ENCODE measurements at places on chromosomes 2 and 18.
A peak's percentile ranks its signal among the peaks of the same experiment; 100 is the strongest.

- DNase-seq: no peak
Measured at GRCh38 chr2:133838642-133839365, 270.5 kb upstream of the NCKAP5 start.

GRCh38 chr18:9001209-9001608 is 101.3 kb upstream of the NDUFV2 start:
- no peak for DNase-seq

DNA sequence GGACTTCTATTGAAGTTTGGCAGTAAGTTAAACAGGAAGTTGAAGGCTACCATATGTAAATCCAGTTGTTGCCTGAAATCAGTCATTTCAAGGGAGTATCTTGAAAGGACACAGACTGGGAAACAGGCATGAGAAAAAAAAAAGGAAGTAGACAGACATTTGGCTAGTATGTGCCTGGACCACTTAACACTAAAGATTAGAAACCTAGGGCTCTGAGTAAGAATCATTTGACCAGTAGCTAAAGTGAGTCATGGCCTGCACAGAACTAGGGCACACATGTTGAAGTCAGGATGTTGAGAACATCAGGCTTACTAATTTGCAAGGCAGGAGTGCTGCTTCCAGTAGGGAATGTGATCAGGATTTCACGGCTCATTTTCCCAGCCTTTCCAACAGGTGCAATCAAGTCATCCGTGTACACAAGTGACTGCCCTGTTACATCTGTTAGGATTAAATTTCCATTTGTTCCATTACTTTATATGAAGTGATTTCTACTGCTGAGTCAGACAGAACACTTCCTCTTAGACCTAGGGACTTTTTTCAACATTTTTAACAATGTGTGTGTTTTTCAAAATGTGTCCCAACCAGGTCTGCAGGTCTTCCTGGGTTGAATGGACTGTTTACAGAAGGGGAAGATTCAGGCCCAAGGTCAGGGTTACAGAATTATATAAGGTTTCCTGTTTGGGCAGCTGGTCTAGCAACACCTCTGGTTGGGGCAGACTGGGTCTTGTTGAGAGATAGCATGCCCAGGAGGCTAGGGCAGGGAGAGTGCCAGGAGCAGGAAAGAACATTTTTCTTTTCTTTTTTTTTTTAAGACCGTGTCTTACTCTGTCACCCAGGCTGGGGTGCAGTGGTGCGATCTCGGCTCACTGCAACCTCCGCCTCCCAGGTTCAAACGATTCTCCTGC is 145.6 kb downstream of the TGIF1 start:
- peak; percentile 99 for DNase-seq

DNA sequence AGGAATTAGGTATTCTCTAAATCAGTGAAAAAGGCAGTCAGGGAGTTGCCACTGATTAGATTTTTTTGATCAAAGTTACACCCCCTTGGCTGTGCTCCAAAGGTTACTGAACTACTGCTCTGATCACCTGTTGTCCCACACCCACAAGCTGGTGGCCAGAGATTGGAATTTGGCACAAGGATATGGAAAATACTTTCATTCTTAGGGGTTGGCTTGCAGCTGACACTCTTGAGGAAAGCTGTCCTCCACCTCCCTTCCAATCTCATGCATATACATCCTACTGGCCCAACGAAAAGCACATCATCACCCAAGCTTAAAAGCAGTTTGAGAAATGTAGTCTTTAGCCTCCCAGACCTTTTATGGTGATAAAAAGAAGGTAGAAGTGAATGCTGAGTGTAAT is 329.5 kb upstream of the CHAC2 start:
- no peak for DNase-seq

- DNase-seq: peak; percentile 91
Measured at GRCh38 chr2:99850084-99850710, 292.2 kb downstream of the AFF3 start.

DNA sequence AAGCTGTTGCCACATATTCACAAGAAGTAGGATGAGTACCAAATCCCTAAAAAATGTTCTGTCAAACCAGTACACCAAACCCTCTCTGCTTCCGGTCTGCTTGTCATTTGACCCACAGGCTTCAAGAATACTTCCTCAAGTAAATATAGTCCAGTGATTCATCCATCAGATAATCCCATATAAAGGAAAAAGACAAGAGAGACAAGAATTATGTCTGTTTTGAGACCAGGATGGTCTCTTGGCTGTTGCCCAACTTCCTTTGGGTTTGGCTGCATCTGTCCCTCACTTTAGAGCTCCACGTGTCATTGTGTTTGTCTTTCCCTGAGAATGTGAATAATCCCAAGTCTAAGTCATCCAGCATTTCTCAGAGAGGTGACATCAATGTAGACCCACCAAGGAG is 91.5 kb upstream of the NRP2 start:
- DNase-seq: peak; percentile 37

- peak; percentile 29 for DNase-seq
Measured at GRCh38 chr2:157627594-157628476, 829 bp downstream of the ACVR1C start.

DNA sequence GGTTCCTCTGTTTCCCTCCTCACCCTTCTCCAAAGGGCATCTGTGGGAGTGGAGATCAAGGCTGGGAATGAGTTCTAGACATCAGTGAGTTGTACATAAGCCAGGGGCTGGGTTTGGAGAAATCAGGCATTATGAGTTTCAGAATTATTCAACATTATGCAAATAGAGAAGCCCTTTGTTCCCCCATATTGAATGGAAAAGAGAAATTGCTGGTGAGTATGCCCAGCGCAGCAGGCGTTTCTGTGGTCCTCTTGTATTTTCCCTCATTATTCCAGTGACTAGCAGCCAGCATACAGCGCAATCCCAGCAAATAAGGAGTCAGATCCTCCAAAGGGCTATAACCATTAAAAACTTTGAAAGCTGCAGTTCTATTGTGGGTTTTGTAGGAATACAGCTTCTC is 94.4 kb downstream of the VWA3B start:
- DNase-seq: no peak

DNA sequence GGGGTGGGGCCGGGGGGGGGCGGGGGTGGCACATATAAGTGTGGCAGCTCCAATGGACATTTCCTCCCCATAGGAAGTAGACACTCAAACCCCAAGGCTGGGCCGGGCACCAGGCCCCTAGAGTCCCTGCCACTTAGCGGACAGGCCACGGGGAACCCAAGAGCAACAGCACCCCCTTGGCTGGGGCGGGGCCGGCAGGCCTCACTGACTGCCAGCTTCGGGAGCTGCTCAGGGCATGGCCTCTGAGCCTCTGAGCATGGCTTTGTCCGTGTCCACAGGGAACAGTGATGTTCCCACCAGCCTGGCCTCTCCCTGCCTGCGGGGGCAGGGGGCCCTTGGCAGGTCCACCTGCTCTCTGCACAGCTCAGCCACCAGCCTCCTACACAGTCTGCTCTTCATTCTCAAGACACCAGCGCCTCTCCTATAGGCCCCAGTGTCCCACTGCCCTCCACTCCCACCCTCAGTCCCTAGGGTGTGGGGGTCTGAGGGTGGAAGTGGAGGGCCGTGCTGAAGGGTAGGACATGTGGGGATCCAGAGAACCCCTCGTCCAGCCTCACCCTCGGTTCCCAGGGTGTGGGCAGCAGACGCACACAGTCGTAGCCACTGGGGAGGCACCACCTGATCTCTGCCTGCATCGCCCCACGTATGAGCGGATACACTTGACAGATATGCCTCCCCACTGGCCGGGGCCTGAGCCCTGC is 106.7 kb downstream of the FAM210A start:
- DNase-seq: no peak

- no peak for DNase-seq
Measured at GRCh38 chr18:46061387-46061786, 10.7 kb downstream of the PSTPIP2 start.

- no peak for DNase-seq
Measured at GRCh38 chr2:159592441-159592840, 23.9 kb downstream of the BAZ2B start.

GRCh38 chr2:63035660-63036059 is 15.0 kb upstream of the OTX1 start:
- no peak for DNase-seq

DNA sequence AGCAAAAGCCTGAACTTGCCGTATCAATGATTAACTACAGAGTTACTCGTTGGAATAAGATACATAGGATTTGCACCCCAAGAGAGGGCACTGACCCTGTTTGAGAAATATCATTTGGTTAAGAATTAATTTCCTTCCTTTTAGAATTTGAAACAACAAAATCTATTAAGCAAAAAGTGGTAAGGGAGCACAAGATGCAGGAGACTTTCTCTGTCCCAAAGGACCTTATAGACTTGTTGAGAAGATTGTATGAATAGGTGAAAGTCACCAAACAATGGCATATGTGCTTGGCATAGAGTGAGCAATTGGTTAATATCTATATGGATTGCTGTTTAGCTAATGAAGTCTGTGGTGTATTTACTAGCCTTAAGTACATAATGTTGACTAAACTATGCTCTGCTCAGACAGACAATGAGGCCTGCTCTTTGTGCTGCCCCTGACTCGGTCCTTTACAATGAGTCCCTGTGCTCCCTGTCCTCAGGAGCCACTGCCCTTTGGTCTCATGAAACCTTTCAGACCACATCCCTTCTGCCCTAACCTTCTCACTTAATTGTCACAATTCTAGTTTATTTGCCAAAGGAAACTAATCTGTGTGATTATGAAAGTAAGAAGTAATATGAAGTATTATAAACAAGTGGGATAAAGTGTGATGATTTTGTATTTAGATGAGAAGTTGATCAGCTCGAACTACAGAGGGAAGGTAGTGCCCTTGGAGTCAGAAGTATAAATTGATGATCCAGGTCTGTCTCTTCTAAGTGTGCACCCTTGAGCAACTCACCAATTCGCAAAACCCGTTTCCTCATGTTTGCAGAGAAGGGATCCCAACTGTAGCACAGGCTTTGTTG is 21.2 kb upstream of the HNMT start:
- no peak for DNase-seq

- peak; percentile 79 for DNase-seq
Measured at GRCh38 chr2:40405465-40405864, 46.4 kb downstream of the SLC8A1 start.

- DNase-seq: no peak
Measured at GRCh38 chr2:16332681-16333557, 332.7 kb downstream of the CYRIA start.

GRCh38 chr2:171365778-171366177 is 68.0 kb downstream of the METTL8 start:
- no peak for DNase-seq

- DNase-seq: peak; percentile 95
Measured at GRCh38 chr2:234249873-234250272, 199.4 kb downstream of the SPP2 start.

DNA sequence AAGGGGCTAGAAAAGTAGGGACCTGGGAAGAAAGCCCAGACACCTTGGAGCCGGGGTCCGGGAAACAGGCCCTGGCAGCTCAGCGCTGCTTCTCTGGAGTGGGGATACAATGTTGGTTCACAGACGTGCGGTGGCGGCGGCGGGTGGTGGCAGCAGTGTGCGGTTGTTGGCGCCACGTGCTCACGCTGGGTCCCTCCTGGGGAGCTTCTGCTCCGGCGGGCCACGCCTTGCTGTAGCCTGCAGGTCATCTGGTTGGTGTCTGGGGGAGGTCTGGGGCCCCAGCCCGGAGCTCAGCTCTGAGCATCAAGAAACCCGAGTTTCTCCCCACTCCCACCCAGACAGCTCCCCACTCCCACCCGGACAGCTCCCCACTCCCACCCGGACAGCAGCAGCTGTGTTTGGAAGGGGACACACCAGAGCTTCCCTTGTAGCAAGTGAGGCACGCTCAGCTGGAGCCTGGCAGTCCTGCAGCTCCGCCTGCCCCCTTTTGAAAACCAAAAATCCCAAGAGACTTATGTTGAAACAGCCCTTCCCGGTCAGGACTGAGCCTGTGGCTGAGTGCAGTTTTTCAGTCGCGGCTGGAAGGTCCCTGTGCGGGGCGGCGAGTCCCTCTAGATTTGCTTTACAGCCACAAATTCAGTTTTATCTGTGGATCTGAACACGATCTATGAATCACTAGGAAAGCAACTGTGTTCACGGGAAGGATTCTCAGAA is 46.9 kb downstream of the NFATC1 start:
- DNase-seq: no peak

DNA sequence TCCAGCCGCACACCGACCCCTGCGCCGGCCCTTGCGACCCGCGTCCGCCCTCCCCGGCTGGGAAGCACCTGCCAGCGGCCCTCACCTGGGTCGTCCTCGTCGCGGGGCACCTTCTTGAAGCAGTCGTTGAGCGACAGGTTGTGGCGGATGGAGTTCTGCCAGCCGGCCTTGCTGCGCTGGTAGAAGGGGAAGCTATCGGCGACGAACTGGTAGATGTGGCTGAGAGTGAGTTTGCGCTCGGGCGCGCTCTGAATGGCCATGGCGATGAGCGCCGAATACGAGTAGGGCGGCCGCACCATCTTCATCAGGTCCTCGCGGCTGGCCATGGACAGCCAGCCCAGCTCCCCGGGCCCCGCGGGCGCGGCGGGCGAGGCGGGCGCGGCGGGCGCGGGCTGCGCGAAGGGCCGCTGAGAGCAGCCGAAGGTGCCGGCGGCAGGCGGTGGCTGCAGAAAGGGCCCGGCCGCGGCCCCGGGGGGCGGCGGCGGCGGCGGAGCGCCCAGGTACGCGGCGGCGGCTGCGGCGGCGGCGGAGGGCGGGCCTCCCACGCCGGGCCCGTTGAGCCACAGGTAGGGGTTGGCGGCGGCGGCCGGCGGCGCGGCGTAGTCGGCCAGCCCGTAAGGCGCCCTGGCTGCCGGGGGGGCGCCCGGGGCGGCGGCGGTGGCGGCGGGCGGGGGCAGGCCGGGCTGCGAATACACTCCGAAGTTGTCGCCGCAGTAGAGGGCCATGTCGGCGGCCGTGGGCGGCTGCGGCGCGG is 505 bp downstream of the FOXI3 start:
- no peak for DNase-seq

DNA sequence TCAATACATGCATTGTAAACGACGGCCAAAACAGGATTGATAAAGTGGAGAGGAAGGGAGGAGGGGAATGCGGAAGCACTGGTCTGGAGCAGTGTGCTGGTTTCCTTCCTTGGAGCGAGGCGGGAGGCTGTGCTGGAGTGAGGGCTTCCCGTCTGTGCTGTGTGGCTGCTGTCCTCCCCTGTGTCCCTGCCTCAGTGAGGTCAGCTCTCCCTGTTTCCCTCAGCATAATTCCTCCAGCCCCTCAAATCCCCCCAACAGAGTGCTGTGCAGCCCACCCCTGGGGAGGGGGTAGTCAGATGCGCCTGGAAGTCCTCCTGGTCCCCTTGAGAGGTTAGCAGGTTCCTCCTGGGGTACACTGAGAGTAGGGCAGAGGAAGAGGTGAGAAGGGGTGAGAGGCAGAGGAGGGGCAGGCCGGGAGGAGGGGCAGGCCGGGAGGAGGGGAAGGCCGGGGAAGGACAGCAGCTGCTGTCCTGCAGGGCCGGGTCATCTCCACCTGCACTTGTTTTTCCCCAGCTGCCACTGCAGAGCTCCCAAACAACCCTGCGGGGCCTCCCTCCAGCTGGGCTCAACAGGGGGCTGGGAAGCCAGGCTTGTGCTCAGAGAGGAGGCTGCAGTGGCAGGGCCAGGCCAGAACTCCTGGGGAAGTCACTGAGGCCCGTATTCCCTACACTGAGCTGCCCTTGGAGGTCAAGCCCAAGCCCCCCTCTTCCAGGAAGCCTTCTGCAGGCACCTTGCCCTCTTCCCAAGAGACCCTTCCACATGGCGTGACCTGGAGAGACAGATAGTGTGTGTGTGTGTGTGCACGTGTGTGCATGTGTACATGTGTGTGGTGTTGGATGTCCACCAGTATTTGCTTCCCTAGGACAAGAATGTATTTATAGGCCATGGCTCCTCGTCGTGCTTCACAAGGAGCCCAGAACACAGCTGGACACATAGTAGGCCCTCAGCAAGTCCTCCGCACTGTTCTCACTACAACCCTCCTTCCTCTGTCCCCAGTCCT is 13.2 kb upstream of the ATP6V1B1 start:
- no peak for DNase-seq
